ENCODE measurements at places on chromosomes 11 and 22.

DNA sequence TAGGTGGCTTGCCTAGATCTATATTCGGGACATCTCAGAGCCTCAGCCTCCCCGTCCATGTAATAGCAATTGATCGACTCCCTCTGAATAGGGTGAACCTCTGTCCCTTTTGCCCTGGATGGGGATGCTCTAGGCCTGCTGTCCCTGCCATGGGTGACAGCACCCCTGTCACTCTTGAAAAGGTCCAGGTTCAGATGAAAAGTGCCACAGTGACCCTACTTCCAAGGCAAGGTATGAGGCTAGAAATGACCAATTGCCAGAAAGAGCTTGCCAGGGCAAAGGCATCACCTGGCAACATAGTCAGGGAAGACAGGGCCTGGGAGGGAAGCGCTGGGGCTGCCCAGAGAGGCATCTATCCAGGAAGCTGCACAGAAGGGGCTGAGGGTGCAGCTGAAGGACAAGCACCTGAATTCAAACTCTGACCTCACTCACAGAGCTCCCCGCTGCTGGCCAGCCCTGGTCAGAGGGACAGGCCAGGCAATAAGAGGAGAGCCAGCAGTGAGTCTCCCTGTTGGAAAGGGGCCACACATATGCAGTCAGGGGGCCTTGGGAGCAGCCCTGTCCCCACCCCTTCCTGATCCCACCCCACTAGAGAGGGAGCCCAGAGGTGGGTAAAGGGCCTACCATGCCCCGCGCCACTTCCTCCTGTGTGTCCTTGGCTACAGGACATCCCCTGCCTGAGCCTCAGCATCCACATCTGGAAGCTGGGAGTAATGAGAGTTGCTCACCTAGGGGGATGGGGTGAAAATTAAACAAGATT is 9.0 kb upstream of the APOBEC3A start:
- no peak for DNase-seq

GRCh38 chr22:36144886-36145541 is 15.5 kb downstream of the APOL3 start:
- peak; percentile 34 for DNase-seq

- no peak for DNase-seq
Measured at GRCh38 chr11:68383976-68384501, 71.6 kb downstream of the LRP5 start.

GRCh38 chr11:59779487-59779886 is 24.3 kb downstream of the STX3 start:
- DNase-seq: no peak

DNA sequence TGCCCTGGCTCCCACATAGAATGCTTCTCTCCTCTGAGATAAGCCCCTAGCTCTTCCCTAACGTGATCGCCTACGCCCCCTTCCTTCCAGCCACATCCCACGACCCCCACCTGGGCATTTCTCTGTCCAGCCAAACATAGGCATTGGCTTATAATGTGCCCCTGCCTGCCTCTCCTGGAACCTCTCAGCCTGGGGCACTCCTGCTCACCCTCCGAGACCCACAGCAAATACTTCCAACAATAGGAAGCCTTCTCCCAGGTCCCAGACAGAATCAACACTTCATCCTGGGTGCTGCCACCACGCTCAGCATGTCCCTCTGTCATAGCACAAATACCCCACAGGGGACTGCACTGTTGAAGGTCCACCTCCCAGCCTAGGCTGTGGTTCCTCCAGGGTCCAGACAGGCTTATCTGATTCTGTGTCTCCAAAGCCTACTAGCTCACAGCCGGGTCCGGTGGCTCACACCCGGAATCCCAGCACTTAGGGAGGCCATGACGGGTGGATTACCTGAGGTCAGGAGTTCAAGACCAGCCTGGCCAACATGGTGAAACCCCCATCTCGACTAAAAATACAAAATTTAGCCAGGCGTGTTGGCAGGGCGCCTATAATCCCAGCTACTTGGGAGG is 24.2 kb upstream of the TMPRSS4 start:
- DNase-seq: no peak

- no peak for DNase-seq
Measured at GRCh38 chr11:119832202-119832935, 103.4 kb upstream of the NECTIN1 start.

DNA sequence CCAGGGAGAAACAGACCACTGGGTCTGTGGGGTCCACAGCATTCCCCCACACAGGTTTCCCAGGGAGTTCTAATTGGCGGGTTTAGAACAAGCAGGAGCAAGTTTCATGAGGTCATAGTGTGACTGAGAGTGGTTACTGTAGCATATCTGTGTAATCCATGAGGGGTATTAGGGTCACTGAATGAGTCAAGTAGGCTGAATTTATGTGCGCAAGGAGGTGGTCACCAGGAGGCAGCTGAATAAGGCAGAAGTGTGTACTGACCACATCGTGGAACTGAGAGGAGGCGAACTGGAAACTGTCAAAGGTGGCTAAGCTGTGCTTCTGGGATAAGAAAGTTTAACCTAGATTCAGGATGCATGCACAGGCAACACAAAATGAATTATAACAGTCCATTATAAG is 876.0 kb downstream of the METTL15 start:
- DNase-seq: no peak

DNA sequence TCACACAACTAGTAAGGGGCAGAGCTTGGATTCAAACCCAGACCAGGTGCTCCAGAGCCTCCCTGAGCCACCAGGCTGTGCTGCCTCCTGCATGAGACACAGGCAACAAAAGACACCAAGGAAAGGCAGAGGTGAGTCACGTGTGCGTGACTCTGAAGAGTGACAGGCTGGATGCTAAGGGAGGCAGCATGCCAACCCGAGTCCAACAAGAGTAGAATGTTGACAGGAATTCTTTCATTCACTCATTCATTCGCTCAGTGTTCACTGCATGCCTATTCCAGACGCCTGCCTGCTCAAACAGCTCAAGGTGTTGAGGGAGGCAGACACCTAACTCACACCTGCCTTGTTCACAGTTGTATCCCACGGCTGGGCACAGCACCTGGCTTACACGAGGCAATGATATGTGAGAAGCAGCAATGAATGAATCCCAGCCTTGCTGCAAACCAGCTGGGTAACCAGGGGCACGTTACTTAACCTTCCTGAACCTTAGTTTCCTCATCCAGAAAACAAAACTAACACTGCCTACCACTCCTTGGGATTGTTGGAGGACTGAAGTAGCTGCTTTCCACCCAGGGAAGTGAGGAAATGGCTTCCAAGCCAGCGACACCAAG is 73.8 kb upstream of the ARFGAP3 start:
- no peak for DNase-seq

DNA sequence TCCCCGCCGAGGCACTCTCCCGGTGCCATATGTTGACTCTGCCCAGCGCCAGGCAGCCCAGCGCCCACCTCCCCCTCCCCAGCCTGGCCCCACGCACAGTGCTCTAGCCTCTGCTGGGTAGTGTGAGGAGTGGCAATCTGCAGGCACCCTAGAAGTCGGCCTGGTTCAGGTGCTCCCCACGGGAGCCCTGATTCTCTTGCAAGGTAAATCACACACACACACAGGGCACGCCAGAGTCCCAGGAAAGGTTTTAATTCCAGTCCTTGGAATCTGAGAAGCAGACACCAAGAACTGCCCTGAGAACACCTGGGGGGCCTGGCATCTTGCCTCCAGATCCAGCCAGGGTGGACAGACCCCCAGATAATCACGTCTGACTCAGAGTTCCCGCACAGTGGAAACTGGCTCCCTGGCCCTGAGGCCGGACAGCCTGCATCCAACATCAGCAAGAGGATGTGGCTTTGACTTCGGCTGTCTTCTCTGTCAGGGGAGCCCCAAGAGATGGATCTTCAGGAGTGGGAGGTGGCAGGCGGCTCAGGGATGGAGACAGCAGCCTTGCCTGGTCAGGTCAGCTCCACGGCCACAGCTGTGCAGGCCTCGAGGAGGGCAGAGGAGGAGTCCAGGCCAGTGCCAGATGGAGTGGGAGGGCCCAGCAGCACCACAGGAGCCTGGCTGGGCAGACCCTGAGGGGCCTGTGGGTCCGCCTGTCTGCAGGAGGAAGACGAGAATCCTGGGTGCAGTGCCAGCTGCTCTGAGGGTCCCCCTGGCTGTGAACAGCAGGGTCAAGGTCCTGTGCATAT is 1.1 kb upstream of the RIN1 start:
- DNase-seq: no peak

GRCh38 chr11:4090258-4090657 is 4.3 kb upstream of the RRM1 start:
- DNase-seq: no peak

DNA sequence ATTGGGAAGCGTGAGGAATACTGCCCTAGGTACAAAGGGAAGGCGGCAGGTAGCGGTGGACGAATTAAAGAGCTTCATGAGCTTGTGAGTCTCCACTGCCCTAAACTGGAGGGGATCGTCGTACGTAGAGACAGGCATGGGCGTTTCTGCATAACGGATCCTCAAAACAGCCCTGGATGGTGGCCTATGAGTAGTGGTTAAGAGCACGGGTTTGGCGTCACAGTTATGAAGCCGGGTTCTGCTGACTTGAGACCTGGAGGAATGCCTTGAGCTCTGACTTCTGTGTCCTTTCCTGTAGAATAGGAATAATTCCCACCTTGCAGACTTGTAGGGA is 335 bp downstream of the TMEM138 start:
- DNase-seq: no peak

DNA sequence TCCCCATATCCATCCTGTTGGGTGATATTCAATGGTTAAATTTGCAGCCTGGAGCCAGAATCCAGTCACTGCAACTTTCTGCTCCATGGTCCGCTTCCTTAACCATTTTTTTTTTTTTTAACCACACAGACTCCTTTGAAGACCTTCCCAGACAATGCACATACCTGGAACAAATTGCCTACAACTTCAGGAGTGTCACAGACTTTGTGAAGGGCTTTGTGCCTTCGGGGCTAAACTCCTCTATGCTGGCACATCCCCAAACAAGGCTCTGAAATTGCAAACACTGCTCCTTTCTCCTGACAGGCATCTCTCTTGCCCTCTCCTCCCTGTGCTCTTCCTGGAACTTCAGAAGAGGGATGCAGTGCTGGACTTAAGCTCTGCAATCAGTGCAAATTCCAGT is 40.6 kb downstream of the TENM4 start:
- DNase-seq: no peak

All from Kasumi-1 (cell line).